ENCODE measurements at places on chromosomes 4 and X.

DNA sequence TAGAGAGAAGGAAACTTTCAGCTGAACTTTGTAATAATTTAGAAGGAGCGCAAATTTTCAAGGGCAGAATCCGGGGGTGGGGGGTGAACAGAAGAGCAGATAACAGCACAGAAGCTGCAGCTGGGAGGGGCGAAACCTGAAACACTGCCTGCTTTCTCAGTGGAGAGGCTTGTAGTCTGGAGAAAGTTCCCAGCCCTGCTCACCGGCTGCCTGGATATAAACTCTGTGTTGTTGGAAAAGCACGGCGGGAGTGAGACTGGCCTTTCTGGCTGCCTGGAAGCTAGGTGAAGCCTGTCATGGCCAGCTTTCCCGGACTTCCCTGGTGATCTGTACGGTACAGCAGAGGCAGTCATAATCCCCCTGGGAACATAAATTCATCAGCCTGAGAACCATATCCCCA, 1352.1 kb upstream of the DIAPH2 start:
- H3K27ac ChIP-seq, result no peak overlapping the region
- H3K4me3 ChIP-seq, result no peak overlapping the region
- no peak for DNase-seq
- H3K27me3 ChIP-seq, result no peaks in the 10 kb centered on the region

DNA sequence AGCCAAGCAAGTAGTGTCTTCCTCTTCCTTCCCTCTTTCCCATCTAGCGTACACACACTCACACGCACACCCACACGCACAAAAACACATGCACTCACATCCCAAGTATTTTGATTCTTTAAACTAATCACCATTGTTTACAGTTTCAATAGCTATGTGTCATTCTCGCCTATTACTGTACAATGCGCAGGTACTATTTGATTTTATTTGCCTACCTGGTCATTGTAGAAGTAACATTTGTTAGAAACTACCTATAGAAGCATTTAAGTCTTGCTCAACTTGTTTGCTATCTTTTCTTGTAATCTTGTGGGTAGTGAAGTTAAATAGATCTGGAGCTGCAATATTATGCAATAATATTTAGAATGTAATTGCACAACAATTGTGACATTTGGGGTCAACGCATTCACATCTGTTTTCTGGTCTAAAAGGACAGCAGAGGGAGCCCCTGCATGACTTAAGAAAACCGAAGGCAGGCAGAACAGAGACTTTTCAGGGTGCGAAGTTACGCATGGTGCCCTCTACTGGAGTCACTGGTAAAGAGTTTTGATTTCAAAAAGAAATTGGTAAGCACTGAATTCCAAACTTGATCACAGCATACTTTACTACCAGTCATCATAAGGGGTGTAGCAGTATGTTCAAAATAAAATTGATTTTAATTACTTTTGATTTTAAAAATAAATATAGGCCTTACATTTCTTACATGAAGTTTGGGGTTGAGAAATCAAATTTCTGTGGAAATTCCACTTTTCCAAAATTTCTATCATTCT, 503.3 kb upstream of the FAM241A start:
- H3K27ac ChIP-seq, result peak overlapping the region; percentile 10
- H3K36me3 ChIP-seq, result no peaks in the 10 kb centered on the region
- DNase-seq, result peak; percentile 70
- H3K27me3 ChIP-seq, result no peaks in the 10 kb centered on the region

DNA sequence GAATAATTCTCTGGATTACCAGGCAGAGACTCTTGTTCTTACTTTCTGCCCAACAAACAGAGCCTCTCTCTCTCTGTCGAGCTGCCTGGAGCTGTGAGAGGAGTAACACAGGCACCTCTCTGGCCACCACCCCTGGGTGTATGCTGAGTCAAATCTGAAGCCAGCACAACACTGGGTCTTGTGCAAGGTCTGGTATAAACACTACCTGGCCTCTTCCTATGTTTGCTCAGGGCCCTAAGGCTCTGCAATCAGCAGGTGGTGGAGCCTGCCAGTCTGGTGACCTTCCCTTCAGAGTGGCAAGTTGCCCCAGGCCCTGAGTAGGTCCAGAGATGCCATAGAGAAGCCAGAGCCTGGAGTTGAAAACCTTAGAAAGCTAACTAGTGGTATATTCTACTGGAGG, 139.9 kb downstream of the CPXCR1 start:
- no peaks in the 10 kb centered on the region for H3K4me1 ChIP-seq
- no peaks in the 10 kb centered on the region for H3K36me3 ChIP-seq
- peak; percentile 54 for DNase-seq
- no peaks in the 10 kb centered on the region for H3K27me3 ChIP-seq

- H3K27ac ChIP-seq, result no peak overlapping the region
- DNase-seq, result no peak
- H3K27me3 ChIP-seq, result no peaks in the 10 kb centered on the region
- no peaks in the 10 kb centered on the region for H3K36me3 ChIP-seq
- H3K4me1 ChIP-seq, result no peaks in the 10 kb centered on the region
These were observed 259.6 kb downstream of the C4orf33 start for GRCh38 chr4:129355516-129355915.

DNA sequence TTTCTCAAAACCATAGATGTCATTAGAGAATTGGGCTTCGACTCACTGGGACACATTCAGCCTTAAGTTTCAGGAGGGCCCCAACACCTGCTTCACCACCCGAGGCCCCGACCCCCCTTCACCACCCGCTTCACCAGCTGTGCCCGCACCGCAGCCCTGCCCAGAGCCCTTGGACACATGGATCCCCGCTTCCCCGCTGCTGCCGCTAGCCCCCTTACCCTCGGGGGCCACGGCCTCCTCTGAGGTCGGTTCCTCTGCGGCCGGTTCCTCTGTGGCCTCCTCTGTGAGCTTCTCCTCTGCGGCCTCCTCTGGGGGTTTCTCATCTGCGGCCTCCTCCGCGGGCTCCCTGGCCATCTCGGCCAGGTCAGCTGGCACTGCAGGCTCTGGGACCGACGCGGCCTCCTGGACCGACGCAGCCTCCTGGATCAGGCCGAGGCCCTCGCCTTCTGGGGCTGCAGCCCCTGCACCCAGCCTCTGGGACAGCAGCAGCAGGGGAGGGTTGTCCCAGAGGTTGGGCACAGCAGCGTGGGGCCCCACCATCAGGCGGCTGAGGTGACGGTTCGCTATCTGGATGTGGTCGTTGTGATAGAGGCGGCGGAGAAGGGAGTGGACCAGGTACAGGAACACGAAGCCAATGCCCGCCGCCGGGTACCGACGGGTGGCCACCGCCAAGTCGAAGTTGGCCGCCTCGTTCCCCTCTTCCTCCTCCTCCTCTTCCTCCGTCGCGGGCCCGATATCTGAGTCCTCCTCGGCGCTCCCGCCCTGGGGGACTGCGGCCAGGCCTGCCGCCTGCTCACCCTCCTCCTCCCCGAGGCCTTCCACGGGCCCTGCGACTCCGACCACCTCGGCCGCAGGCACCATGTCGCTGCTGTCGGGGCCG, 748 bp downstream of the CT47B1 start:
- no peaks in the 10 kb centered on the region for H3K36me3 ChIP-seq
- H3K4me3 ChIP-seq, result no peak overlapping the region
- H3K27ac ChIP-seq, result no peak overlapping the region
- DNase-seq, result no peak
- no peaks in the 10 kb centered on the region for H3K4me1 ChIP-seq

DNA sequence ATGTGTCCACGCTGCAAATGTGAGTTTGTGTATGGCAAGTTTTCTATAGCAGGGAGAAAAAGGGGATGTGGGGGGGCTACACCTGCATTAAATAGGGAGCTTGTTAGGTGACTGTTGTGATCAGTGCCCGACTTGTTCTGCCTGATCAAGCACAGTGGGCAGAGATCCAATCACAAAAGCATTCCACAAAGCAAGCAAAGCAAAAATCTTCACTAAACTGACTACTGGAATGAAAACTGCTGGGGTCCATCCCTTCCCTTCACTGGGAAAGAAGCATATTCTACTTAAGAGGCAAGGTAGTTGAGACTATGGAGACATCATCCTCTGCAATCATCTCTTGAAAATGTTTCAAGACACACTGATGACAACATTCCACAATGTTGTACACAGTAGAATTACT, 5.2 kb downstream of the IRS4 start:
- H3K27me3 ChIP-seq, result peaks cover 52% of the 10 kb centered on the region
- peaks cover 4% of the 10 kb centered on the region for H3K4me1 ChIP-seq
- H3K27ac ChIP-seq, result no peak overlapping the region
- DNase-seq, result no peak

GRCh38 chr4:7786040-7786439, 153.6 kb downstream of the AFAP1 start:
- peak; percentile 27 for DNase-seq
- H3K36me3 ChIP-seq, result peaks cover 25% of the 10 kb centered on the region
- no peak overlapping the region for H3K4me3 ChIP-seq

DNA sequence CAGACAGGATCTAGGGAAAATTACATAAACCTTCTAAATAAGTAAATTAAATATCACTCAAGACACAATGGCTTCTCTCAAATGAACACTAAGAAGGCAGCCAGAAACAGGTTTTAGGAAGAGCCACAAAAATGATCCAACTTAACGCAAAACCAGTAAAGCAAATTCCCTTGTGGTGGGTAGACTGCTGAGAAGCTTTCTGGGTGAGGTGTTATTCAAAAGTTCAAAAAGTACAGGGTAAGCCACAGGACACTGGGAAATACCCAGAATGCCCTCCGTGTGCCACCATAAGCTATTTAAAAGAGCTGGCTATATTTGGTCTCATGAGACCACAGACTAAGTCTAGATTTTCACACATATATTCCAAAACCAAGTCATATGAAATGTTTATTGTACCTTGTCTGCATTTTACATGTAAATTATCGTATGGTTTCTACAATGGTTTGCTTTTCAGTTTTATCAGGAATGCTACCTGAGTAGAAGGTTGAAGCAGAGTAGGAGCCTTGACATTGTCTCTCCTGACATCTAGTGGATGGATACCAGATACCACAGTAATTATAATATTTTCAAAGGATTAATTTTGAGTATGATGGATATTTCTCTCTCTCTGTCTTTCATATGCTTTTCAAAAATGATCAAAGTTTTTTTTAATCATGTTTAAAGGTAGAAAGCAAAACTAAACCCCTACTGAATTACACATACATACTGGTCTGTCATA, 109.3 kb upstream of the KLHL13 start:
- H3K27ac ChIP-seq, result no peak overlapping the region
- H3K27me3 ChIP-seq, result no peaks in the 10 kb centered on the region
- DNase-seq, result no peak
- H3K36me3 ChIP-seq, result no peaks in the 10 kb centered on the region

DNA sequence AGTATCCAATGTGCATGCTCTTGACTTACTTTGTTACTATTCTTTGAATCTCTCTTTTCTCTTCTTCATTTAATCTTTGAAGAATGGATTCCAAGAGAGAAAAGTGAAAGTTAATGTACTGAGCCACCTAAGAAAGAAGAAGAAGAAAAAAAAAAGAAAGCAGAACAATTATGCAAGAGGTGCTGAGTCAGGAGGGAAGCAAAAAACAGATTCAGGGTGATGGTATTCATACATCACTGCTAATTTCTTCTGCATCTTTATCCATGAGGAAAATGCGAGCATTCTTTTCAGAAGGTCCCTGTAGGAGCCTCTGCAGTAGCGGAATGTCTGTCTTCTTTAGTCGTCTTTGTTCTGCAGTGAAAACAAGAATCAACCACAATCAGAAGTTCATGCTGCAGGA, 43.9 kb downstream of the RASSF6 start:
- H3K27me3 ChIP-seq, result no peaks in the 10 kb centered on the region
- no peak overlapping the region for H3K27ac ChIP-seq
- peaks cover 9% of the 10 kb centered on the region for H3K4me1 ChIP-seq
- H3K36me3 ChIP-seq, result no peaks in the 10 kb centered on the region
- DNase-seq, result no peak

GRCh38 chr4:53682908-53683307, 91.6 kb upstream of the LNX1 start:
- no peak for DNase-seq
- H3K27me3 ChIP-seq, result no peaks in the 10 kb centered on the region
- H3K36me3 ChIP-seq, result no peaks in the 10 kb centered on the region
- H3K4me1 ChIP-seq, result no peaks in the 10 kb centered on the region
- H3K27ac ChIP-seq, result no peak overlapping the region

DNA sequence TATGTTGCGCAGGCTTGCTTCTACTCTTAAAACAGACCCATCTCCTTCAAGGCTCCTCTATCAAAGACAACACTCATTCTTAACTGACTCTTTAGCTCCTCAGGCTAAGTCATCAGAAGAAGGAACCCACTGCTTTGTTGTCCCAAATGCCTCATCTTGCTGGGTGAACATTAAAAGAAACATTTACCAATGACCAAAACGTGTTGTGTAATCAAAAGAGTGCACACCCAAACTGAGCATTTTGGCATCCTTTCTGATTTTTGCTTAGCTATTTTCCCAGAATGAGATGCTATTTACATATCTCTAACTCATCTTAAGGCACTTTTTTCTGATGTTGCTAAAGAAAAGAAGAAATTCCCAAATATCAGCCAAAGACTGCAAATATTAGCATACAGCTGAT, 131.7 kb upstream of the VCX3A start:
- no peak for DNase-seq
- no peaks in the 10 kb centered on the region for H3K36me3 ChIP-seq
- H3K4me1 ChIP-seq, result no peaks in the 10 kb centered on the region
- no peaks in the 10 kb centered on the region for H3K27me3 ChIP-seq
- H3K4me3 ChIP-seq, result no peak overlapping the region

- no peaks in the 10 kb centered on the region for H3K36me3 ChIP-seq
- no peak for DNase-seq
- H3K27ac ChIP-seq, result no peak overlapping the region
- H3K4me3 ChIP-seq, result no peak overlapping the region
These were observed 31.6 kb upstream of the DHX15 start for GRCh38 chr4:24615977-24616376.

GRCh38 chrX:4004822-4005221, 291.4 kb upstream of the PRKX start:
- no peak overlapping the region for H3K27ac ChIP-seq
- H3K4me1 ChIP-seq, result no peaks in the 10 kb centered on the region
- DNase-seq, result no peak
- H3K36me3 ChIP-seq, result no peaks in the 10 kb centered on the region
- no peak overlapping the region for H3K4me3 ChIP-seq
- no peaks in the 10 kb centered on the region for H3K27me3 ChIP-seq

DNA sequence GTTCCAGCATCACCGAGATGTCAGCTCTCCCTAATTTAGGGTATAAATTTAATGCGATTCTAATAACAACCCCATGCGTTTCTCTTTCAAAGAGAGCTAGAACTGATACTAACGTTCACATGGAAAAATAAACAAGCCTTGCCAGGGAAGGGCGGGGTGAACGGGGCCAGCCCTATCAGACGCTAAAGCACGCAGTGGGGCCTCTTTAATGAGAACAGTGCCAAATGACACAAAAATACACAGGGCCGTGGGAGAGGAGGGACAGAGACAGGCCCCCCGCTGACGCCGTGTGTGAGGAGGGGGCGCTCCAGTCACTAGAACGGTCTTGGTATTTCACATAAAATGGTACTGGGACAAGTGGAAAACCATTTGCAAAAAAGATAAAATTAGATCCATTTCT, 21.3 kb upstream of the ADRA2C start:
- no peak overlapping the region for H3K4me3 ChIP-seq
- H3K4me1 ChIP-seq, result peaks cover 7% of the 10 kb centered on the region
- H3K27me3 ChIP-seq, result peaks cover 89% of the 10 kb centered on the region
- no peak overlapping the region for H3K27ac ChIP-seq
- DNase-seq, result no peak
